Stimulated activated CD4-positive, alpha-beta T cell treated with anti-CD3 and anti-CD28 coated beads, Interleukin-1b, Interleukin-23, amount 100 ng/mL, for 1 hour (primary cell): ENCODE measurements at places on chromosomes 1 and 21.

- no peak for DNase-seq
Measured at GRCh38 chr1:67294836-67295617, 12.6 kb upstream of the IL12RB2 start.

DNA sequence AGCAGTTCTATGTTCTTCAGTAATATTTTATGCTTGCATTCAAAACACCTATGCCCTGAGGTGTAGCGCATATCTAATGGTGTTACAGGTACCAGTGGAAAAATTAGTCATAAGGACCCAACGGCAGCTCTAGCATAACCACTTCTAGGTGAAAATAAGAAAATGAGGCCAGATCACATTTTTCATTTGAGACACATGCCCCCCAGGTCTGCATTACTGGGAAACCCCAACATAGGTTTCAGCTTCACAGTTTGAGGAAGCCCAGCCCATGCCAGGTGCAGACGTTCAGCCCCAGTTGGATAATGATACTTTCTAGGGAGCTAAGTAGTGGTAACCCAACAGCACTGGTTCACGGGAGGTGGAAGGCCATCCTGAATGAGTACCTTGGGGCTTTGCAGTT lies 129.8 kb downstream of the CNIH3 start:
- DNase-seq = no peak

DNA sequence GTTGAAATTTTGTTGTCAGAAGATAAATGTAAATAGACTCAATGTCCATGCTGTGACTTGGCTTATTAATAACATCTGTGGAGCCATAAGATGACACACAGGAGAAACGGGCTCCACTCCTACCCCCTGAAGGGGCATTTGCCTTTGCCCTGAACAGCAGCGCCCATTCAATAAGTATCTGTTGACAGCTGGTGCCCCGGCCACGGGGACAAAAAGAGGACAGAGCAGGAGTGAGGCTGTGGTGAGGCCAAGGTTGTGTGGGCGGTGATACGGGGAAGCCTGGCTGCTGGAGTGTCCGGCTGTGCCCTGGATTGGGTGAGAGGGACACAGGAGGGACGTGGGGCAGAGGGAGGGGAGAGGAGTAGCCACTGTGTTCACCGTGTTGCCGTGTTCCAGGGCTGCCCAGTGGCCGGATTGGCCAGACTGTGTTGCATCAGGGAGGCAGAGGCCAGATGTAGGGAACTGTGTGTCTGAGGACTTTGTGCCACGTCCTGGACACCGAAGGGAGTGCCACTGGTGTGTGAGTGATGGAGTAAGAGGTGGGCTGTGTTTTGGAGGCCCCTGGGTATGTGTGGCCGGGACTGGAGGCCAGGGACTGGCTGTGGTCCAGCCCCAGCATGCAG lies 15.1 kb downstream of the PRMT2 start:
- DNase-seq = no peak

DNA sequence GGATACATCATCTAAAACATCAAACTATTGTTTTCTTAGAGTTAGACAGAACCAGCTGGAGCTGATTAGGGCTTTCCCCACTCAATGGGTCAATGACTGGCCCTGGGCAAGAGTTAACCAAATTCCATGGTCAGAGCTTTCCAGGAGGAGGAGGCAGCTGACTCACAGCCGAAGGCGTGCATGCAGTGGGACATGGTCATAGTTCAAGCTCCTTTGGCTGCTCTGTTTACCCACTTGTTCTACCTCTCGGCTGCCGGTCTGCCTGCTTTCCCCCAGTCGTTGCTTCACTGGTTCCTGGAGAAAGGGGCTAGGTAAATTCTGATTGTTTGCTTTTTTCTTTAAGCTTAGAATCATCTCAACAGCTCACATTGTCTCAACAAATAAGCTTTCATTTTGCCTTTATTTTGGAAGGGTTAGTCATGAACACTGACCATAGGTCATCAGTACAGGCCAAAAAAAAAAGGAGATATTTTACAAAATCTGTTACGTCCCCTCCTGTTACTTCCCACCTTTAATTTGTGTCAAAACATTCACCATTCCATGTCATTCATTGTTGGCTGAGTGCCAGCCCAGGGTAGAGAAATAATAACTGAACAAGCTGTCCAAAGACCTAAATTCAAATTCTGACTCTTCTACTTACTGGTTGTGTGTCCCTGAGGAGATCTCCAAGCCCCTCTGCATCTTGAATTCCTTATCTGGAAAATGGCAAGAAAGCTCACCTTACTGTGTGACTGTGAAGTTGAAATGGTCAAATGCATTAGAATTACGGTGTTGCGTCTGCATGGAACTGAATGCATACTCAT lies 12.0 kb downstream of the MAB21L3 start:
- no peak for DNase-seq

DNA sequence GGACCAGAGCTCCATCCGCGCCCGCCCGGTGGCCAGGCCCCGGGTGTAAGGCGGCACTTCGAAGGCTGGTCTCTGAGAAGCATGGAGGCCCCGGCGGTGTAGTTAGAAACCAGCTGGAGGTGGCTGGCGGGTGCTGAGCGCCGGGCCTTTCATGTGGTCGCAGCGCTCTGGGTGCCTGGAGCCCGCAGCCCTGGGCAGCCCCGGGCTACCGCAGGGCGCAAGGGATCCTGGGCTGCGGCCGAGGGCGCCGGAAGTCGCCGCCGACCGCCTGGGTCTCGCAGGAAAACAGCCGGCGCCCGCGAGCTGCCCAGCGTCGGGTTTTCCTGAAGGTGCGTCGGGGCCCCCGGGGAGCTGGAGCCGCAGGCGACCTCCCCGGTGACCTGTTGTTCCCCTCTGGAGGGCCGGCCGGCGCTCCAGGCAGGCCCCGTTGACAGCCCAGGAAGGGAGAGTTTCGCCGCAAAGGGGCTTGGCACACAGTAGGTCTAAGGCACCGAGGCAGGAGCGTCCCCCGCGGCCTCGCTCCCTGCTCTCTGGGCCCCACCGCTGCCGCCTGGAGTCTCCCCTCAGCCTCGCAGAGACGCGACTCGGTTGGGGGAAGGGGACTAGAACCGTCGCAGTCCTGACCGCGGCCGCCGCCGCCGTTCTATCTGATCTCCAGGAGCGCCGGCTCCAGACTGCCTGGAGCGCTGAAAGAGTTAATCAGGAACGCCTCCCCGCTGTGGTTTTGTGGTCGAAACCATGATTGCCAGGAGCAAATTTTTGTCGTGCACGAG lies 2.7 kb downstream of the GRHL3 start:
- peak; percentile 22 for DNase-seq

DNA sequence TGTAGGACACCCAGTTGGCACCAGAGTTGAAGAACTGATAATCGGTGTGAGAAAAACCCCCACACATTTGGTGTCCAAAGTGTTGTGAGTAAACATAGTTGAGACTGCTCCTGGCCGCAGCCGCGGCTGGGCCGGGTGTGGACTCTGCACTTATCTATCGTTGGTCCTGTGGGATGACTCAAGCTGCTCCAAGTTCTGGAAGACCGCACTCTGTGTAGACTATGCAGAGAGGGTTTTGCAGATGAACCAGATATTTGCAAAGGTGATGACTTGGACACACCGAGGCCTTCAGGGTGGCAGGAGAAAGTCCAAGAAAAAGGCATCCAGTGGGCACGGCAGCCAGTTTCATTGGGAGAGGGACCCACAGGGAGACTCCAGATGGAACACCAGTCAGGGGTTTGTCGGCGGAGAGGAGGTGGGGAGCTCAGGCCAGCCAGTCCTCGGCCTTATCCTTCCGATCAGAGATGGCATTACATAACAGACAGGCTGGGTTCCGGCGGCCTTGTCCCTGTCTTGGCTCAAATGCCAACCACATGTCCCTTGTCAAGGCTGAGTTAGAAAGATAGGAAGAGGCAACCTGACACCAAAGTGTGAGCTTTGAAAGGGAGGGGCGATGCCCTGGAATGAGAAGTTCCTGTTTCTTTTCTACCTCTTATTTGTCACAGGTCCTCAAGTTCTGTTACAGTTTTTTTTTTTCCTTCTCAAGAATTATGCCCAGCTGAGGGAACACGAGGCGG lies 21.1 kb downstream of the C2CD2 start:
- DNase-seq = no peak

DNA sequence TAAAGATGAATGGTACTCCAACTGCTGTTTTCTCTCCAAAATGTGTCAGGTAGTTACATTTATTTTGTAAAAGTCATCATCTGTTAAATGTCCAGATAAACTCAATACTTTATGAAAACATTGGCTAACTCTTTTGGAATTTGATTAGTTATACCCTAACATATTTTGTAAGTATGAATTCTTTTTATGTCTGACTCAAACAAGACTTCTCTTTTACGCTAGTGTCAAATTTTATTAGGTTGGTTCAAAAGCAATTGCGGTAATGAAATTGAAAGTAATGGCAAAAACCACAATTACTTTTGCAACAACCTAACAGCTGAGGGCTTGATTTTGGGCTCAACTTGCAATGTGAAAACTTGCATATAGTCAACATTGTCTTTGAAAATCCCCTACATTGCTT lies 41.0 kb upstream of the USP25 start:
- DNase-seq = no peak

GRCh38 chr1:57307392-57308170 lies 116.3 kb downstream of the DAB1 start:
- peak; percentile 34 for DNase-seq

DNA sequence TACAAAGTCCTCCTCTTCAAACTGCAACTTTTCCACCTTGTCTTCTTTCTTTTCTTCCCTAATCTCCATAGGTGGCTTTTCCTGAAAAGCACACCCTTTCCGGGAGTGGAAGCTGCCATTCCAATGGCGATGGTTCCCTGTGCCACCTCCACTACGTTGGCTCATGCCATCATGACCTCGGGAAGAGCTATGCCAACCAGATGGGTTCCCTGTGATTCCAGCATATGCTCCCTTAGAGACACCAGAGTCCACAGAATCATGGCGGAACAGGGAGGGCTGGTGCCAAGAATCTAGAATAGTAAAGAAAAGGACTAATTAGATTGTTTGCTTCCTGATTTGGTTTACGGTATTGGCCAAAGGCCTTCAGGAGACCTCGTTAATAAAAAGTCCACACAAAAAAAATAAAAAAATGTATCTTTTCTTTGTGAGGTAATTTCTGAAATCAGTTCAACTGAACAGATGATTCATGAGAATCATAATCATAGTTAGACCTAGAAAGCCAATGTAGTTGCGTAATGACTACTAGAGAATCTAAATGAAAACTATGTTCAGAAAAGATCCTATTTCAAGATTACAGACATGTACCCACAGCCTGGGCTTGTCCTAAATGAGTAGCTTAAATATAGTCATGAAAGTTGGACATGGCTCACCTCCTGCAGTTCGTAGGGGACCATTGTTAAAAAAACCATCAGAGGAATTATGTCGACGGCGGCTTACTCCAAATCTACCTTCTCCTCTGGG lies 30.9 kb upstream of the CCDC17 start:
- DNase-seq = no peak

DNA sequence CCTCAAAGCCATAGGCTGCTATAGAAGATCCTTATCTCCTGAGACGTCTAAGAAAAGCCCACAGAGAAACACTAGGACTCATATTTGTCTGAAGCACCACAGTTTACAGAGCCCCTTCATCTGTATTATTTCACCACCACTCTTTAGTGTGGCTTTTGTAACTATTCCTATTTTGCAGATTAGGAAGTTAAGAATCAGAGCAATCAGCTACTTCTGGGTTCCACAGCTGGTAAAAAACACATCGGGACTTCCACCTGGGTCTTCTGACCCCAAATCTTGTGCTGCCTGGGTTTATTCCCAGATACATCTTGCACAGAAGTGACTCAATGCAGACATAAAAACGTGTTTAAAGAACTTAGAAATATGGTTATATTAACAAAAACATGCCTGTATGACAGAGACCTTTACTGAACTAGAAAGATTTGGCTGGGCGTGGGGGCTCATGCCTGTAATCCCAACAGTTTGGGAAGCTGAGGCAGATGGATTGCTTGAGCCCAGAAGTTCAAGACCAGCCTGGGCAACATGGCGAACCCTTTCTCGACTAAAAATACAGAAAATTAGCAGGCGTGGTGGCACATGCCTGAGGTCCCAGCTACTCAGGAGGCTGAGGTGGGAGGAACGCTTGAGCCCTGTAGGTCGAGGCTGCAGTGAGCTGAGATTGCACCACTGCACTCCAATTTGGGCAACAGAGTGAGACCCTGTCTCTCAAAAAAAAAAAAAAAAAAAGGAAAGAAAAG lies 40.9 kb downstream of the ELK4 start:
- DNase-seq = no peak

DNA sequence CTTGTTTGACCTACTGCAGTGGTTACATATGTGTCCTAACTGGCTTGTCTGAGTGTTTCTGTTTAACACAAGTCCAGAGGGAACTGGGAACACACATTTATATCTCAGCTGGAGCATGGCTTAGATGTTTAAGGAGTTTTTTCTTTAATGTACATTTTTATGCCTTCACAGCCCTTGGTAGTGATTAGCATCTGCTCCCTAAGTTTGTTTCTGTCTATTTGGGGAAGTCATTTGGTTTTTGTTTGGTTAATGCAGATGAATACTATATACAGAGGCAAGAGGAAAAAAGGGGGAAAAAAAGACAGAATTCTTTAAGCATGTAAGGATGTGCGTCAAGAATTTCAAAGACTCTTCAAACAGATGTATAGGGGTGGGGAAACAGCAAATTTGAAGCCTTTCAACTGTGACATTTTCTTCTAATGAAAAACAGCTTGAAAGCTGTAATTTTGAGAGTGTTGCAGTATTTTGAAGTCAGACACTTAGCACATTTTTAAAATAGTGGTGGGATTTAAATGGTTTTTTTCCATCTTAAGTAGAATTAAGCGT lies 15.4 kb downstream of the MACO1 start:
- DNase-seq = no peak

DNA sequence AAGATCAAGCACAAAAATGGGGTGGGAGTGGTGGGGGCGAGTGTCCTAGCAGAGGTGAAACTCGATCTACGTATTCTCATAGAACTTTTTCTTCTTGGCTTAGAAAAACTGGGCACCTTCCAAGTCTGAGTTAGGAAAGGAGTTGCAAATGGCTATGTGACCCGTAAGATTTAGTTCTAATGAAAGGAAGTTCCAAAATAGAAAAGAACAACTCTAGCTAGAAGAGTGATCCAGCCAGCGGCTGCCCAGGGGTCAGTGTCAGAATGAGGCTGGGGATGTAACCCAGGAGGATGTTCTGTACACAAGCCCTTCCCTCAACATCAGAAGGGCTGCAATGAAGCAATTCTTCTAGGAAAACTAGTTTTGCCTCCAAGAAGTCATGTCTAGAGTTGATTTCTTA lies 5.2 kb downstream of the MTARC1 start:
- DNase-seq = no peak

GRCh38 chr21:40685141-40685540 lies 161.8 kb downstream of the DSCAM start:
- no peak for DNase-seq
